Immature natural killer cell (primary cell): ENCODE measurements at places on chromosomes 6 and 20.
A peak's percentile ranks its signal among the peaks of the same experiment; 100 is the strongest.

DNA sequence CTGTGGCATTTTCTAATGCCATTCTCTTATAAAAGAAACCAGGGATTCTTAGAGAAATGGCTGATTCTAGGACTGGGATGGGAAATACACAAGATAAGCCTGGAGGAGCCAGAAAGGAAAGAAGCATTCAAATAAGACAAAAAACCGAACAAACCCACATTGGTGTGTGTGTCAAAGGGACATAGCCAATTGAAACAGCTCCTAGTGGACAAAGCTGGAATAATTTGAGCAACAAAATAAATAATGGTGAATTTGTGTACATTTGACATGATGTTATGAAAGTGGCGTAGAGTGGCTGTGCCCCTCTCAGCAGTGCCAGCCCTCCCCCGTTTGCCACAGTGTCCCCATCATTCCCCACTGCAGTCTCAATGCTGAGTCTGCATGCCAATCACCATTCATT, 55.5 kb downstream of the B3GAT2 start:
- no peak for DNase-seq

DNA sequence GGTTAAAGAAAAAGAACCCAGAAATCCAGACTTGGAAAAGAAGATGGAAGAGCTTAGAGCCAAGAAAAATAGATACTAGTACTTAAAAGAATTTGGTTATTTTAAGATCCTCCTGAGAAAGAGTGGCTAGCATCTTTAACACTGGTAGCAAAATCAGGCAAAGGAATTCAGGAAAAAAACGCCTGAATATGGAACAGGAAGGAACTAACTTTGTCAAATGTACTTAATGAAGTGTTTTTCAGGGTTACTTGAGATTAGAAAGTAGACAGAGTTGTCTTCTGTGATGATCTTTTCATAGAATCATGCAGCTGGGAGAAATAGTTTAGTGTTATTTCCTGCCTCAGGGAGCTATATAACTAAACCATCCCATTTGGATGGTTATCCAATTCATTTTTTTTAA, 50.8 kb upstream of the SASH1 start:
- no peak for DNase-seq

- DNase-seq, result peak; percentile 80
These were observed 45.7 kb downstream of the OR2B2 start for GRCh38 chr6:27866357-27867050.

DNA sequence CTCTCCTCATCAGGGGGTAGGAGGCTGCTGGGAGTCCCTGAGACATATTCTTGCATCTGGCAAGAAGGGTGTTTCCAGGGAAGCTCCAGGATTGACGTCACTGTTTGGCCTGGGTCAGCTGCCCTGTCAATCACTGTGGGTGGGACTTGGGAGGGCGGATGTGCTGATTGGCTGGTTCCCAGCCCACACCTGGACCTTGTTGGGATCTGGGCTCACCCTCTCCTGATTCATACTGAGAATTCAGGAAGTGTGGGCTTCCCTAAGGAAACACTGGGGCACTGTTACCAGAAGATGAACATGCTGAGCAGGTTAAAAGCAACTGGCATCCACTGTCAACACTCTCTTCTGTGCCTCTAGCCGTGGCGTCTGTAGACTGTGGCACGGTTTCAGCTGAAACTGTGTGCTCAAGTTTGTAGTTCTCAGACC, 36.5 kb downstream of the CDH26 start:
- no peak for DNase-seq

DNA sequence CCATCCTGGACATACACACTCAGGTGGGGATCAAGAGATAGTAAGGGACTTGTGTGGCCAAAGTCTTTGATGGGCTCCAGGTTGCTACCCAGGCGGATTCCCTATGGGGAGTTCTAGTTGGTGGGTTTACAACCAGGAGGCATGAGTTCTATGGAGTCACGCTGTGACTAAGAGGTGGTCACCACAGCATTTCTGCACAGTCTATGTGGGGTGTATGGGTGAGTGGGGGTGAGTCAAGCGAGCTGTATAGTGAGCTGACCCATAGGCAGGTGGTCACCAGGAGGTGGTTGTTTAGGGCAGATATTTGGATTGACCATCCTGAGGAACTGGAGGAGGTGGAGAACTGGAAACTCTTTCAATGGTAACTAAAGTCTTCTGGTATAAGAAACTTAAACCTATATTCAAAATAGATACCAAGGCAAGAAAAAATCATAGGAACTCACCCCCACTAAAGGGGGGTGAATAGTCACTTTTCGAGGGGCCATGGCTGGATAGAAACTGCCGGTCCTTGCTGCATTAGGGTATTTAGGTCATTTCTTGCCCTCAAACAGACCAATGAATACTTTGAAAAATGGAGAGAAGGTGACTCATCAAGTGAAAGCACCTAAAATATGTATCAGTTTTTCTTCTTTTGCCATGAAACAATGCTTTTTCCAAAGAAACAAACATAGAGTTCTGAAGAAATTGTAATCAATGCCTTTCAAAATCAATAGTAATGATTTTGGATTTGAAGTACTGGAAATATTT, 84.3 kb upstream of the NRN1 start:
- no peak for DNase-seq

GRCh38 chr20:60402189-60403058, 444.2 kb downstream of the CDH26 start:
- DNase-seq, result no peak

- DNase-seq, result no peak
These were observed 85.7 kb upstream of the TAB2 start for GRCh38 chr6:149231778-149232177.

DNA sequence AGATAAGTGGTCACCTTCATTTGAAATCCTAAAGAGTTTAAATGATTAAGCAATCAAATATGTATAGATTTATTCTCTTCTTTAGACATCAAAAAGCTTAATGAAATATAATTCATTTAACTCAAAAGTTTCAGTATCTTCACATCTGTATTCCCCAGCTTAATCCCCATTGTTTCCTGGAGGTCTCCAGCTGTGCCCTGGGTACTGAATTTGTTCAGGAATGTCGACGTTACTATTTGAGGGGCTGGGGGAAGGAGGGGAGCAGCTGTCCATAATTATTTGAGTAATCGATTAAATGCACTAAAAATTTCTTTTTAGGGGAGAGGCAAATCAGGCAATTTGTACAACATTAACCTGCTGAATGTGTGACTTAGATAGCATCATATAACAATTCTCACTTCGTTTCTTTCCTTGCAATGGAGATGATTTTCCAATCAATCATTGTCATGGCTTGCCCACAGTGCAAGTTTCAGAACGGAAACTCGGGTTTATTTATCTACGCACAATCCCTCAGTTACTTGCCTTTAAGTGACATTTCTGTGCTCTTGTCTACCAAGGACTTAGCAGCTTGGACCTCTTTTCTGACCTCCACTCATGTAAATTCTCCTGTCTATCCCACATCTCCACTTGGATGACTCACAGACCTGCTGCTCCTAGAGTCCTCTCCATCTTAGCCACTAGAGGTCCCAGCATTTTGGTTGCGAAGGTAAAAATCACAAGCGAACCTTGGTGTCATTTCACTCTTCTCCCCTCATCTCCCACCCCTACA, 3.9 kb downstream of the DOK5 start:
- no peak for DNase-seq

GRCh38 chr6:125194941-125195340, 41.4 kb downstream of the TPD52L1 start:
- DNase-seq, result no peak
